Activated CD8-positive, alpha-beta T cell treated with anti-CD3 and anti-CD28 coated beads for 36 hours (primary cell): ENCODE measurements at places on chromosomes 2 and 18. TPM values are rescaled to one million over a fixed set of nuclear protein-coding genes. Genes with fewer than 3 reads are reported as not detected.

The L3MBTL4 gene
- not detected for total RNA-seq

The TCF23 gene
- not detected for total RNA-seq

The CERKL gene
- total RNA-seq: 0.11 TPM

The FMNL2 gene
- total RNA-seq: 1.1 TPM

The ANKAR gene
- 3.5 TPM for total RNA-seq

The DCDC2C gene
- not detected for total RNA-seq

- no peak overlapping the region for H3K4me3 ChIP-seq
- peak; percentile 81 for DNase-seq
- H3K36me3 ChIP-seq: no peaks in the 10 kb centered on the region
- no peaks in the 10 kb centered on the region for H3K27me3 ChIP-seq
Observed at GRCh38 chr2:46461011-46461674, 18.2 kb upstream of the TMEM247 start.

- H3K27me3 ChIP-seq: peaks cover 3% of the 10 kb centered on the region
- H3K27ac ChIP-seq: no peak overlapping the region
- no peak for DNase-seq
- no peaks in the 10 kb centered on the region for H3K36me3 ChIP-seq
- no peaks in the 10 kb centered on the region for H3K4me1 ChIP-seq
- H3K4me3 ChIP-seq: no peak overlapping the region
Observed at GRCh38 chr2:239522002-239522739, 121.4 kb upstream of the HDAC4 start.

GRCh38 chr2:120368086-120368485 lies 22.1 kb downstream of the INHBB start:
- no peak overlapping the region for H3K4me3 ChIP-seq
- H3K4me1 ChIP-seq: no peaks in the 10 kb centered on the region
- H3K27me3 ChIP-seq: no peaks in the 10 kb centered on the region
- no peak for DNase-seq

GRCh38 chr2:138335036-138335435 lies 166.5 kb upstream of the SPOPL start:
- H3K4me1 ChIP-seq: no peaks in the 10 kb centered on the region
- H3K4me3 ChIP-seq: no peak overlapping the region
- no peak for DNase-seq
- no peaks in the 10 kb centered on the region for H3K27me3 ChIP-seq
- no peaks in the 10 kb centered on the region for H3K36me3 ChIP-seq

DNA sequence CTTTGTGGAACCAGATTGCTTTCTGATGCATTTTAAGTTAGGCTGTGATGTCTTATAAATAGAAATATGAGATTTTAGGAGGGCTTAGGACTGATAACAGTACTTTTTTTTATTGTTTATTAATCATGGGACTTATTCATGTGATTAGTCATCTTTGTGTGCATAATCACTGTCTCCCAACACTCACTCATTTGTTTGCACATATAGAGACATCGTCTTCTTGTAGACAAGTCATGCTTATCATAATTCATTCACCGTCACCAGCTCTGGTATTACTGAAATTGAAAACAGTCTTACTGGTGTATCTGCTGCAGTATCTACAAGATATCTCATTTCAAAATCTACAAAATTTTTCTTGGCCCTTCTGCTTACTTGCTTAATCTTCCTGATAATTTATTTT lies 45.8 kb downstream of the WDR7 start:
- H3K4me1 ChIP-seq: no peaks in the 10 kb centered on the region
- H3K4me3 ChIP-seq: no peak overlapping the region
- DNase-seq: no peak
- peaks cover 1% of the 10 kb centered on the region for H3K36me3 ChIP-seq

DNA sequence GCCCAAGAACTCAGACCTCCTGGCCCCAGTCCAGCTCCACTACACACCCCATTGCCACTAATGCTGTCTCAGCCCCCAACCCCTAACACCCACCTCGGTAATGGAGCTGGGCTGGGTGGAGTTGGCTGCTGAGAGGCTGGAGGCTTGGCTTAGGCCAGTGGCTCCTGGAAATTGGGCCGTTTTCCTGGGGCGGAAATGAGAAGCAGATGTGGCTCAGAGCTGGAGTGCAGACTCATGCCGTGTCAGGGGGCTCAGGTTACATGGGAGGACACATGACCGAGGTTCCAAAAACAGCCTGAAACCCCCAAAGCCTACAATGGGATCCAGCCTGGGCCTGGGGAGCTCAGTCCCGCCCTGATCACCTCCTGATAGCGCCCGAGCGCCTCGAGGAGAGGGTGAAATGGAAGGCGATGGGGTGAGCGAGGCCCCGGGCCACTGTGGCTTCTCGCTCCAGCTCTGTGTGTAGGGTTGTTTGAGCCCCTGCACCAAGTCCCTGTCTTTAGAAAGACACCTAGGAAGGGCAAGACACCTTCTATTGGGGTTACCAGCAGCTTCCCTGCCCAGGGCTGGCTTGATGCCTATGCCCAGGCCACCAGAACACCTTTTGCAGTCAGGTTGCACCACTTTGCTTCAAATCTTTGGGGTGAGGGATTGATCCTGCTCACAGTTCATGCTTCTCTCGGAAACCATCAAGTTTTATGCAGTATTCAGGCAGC lies 175.7 kb upstream of the HAAO start:
- no peaks in the 10 kb centered on the region for H3K27me3 ChIP-seq
- no peak overlapping the region for H3K4me3 ChIP-seq
- H3K27ac ChIP-seq: no peak overlapping the region

GRCh38 chr2:22221006-22221405 lies 1097.2 kb downstream of the TDRD15 start:
- H3K27ac ChIP-seq: no peak overlapping the region
- DNase-seq: no peak
- no peaks in the 10 kb centered on the region for H3K27me3 ChIP-seq
- H3K4me3 ChIP-seq: no peak overlapping the region
- H3K36me3 ChIP-seq: no peaks in the 10 kb centered on the region
